ENCODE measurements at places on chromosomes 13 and 19.

GRCh38 chr19:18756896-18757295, 34.2 kb downstream of the COMP start:
- no peak for DNase-seq

DNA sequence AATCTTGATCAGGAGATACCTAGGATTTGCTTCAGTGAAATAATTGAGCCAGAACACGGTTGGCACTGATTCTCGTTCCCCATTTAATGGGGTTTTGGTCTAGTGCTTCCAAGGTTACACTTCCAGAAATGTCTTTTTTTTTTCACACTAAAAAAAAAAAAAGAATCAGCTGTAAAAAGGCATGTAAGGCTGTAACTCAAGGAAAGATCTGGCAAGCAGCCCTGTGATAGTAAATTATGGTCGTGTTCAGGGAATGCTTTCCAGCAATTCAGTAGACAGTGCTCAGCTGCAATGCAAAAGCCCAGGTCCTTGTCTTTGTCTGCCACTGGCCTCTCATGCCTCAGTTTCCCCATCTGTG, 27.2 kb upstream of the NDUFS7 start:
- no peak for DNase-seq

DNA sequence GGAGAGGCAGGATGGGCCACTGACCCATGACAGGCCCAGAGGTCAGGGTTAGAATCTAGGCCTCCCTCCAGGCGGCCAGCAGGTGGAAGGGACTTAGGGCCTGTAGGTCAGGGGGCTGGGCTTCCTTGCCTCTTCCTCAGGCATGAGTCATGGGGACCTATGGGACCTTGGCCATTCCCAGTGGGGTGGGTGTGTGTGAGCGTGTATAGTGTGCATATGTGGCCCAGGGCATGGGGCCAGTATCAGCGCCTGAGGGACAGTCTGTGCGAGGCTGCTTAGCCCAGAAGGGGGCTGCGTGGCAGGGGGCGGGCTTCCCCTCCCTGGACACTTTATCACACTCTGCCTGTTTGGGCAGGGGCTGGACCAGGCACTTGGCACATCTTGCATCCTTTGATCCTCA, 13.3 kb downstream of the KCTD15 start:
- no peak for DNase-seq

GRCh38 chr19:40419066-40419612, 6.0 kb upstream of the PRX start:
- no peak for DNase-seq

DNA sequence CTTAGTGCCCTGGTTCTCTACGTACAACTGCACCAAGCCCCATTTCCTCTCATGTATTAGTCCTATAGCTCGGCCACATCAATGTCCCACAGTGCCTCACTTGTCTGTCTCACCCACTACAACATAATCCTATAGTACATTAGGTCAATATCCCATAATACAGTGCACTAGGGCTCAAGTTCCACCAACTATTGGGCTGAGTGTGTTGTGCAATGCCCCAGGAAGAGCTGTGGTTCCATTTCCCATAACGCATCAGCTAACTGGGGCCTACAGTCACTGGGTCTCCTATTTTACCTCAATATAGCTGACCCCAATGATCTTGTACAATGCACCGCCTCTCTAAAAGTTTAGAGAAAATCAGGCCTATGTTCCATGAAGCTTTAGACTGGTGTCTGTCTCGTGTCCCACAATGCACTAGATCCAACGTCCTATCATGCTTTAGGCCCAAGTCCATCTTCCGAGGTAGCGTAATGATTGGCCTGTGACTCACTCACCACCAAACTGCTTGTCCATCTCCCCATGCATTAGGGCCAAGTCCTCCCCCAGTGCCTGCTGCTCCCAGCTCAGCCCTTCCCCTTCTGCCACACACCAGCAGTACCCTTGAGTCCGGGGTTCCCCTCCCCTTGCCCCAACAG, 21.8 kb downstream of the TSKS start:
- no peak for DNase-seq

Data from activated CD4-positive, alpha-beta memory T cell treated with anti-CD3 and anti-CD28 coated beads, Interleukin-2, amount 10 ng/mL, durations not matched to agents 7 days and 5 days (primary cell).